ENCODE measurements at places on chromosomes 16 and 17.

GRCh38 chr16:20847550-20847949 lies 41.2 kb downstream of the REXO5 start:
- DNase-seq, result no peak

- no peak for DNase-seq
These were observed 60.5 kb upstream of the CLEC3A start for GRCh38 chr16:77961814-77962213.

GRCh38 chr17:60361889-60362288 lies 30.0 kb downstream of the USP32 start:
- DNase-seq, result no peak

GRCh38 chr16:70694088-70694867 lies 8.4 kb upstream of the MTSS2 start:
- no peak for DNase-seq

DNA sequence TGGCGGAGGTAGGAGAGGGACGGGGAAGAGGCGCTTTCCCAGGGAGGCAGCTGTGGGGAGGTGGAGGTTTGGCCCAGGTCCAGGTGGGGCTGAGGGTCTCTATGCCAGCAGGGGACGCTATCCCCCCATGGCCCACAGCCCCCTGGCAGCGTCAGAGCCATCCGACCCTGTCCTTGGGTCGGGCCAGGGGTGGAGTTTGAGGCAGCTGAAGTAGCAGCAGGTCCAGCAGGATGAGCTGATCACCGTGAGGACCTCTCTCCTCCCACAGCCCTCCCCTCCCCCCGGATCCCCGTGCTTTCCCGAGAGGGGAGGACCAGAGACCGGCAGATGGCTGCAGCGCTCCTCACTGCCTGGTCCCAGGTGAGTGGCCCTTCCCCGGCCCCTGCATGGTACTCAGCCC lies 3.2 kb downstream of the ZNF205 start:
- DNase-seq, result no peak

DNA sequence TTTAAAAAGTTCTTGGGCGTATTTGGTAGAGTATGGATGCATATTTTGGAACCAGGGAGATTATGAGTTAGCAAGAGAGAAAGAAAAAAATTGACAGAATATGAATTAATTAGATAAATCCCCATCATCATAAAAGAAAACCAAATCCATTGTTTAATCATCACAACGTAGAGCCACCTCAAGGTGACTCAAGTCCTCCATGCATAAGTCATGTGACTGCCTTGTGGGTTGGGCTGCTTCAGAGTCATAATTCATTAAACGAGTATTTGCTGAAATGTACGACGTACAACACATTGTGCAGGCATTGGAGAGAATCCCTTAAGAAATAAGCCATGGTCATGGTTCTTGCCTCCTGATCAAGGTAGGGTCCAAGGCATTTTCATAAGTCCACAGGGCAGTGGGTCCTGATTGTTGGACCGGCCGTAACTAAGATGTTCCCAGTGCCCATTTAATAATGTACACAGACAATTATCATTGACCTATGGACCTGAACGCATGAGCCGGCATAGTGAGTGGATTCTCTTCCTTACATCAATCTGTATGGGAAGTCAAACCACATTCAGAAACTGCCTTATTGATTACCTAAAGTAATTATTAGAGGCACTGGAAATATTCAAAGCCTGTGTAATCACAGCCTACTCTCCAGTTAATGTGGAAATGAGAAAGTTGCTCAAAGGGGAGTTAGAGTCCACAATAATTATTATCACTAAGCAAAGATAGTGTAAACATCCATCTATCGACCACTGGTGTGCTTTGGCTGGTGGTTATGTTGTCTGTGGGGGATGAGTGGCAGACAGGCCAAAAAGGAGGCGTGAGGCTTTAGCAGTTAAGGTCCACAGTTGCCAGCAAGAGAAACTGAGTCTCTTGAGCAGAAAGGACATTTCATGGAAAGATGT lies 165.4 kb downstream of the PITPNC1 start:
- no peak for DNase-seq

DNA sequence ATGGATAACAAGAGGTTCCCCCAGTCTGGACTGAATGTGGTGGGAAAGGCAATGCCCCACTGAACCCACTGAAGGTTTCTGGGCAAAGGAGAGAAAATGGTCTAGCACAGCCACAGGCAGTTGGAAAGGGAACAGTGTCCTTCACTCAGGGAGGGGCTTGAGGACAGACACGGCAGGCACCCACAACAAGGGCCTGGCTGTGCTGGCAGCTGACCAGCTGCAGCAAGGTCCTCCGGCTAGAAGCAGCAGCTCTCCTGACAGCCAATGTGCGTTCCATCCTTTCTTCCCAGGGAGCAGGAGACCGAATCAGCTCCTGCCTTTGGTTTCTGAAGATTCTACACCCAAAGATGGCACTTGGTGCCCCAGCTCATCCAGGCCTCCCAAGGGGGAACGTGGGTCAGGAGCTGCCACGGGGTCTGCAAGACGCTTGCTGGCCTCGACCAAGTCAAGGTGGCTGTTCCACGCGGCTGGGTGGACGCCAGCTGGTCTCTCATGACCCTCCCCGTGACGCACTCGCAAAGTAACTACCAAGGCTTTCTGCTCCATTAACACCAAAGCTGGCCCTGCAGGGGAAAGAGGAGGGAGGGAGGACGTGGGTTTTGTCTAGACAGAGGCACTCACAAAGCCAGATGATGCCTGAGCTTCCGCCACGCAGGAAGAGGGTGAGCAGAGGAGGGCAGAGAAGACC lies 11.1 kb downstream of the ABR start:
- DNase-seq, result no peak

- no peak for DNase-seq
These were observed 8.5 kb upstream of the CYTH1 start for GRCh38 chr17:78790552-78790951.

DNA sequence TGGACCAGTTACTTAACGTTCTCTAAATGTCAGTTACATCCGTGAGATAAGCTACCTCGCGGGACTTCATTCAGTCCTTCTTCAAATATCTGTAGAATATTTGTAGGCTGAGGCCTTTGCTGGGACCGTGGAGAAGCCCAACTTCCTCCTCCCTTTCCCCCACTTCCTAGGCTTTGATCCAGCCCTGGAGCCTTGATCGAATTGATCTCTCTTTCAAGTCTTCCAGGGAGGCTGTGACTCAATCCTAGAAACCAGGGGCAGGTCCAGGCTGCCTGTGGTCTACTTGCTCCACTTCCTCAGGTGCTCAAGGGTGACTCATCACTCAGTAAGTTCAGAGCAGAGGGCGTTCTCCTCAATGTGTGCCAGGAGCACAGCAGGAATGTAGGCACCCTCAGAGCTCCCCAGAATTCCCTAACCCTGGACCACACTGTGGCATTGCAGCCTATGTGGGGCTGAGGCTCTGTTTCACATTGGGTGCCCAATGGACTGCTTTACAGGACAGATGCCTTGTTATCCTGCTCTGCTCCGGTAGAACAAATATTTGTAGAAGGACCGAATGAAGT lies 11.2 kb upstream of the CEP20 start:
- no peak for DNase-seq

DNA sequence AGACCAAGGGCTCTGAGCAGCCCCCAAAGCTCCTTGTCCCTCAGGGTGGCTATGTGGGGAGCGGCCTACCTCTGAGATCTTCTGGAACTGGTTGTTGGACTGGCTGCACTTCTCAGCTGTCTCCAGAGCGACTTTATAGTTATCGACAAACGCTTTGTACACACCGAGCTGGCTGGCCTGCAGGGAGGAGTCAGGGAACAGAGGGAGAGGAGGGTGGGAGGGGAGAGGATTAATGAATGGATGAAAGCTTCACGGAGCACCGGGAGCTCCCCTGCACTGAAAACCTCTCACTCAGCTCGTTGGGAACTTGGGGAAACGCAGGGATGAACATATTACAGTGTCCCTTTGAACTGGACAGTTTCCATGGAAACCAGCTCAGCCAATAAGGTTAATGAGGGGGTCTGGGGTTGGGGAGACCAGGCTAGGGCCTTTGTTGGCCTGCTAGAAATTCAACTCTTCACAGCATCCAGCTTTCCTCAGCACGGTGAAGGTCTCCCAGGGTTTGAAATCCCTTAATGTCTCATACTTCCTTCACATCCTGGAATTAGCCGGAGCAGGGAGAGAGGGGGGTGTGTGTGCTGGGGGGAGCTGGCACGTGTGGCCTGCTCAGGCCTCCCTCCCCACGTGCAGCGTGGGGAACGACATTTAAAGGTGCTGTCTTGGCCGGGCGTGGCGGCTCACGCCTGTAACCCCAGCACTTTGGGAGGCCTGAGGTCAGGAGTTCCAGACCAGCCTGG lies 86.7 kb downstream of the TIMM22 start:
- no peak for DNase-seq

- no peak for DNase-seq
These were observed 74.4 kb downstream of the SHISA9 start for GRCh38 chr16:12975766-12976165.

DNA sequence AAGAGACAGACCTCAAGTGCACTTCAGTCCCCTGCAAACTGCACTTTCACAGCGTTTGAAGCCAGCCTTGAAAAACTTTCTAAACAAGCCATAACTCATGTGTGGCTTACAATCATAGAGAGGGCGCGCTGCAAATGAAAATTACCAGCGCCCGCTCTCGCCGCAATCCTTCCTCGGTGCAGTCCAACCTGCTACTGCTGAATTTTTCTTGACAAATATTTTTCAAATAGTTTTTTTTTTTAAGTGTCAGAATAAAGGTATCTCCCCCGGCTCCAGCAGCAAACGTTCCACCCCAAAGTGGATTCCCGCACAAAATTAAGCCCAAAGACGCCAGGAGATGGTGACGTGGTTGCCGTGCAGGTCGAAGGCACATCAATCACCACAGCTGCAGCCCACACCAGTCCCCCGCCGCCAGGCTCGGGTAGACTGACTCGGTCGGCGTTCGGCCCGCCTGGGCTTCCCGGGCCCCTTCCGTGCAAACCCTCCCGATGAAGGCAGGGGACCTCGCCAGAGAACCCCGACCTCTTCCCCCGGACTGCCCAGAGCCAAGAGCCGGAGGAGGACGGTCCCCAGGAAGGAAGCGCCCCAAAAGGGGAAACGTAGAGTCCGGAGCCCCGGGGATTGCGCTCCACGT lies 630 bp downstream of the GRB2 start:
- peak; percentile 31 for DNase-seq

DNA sequence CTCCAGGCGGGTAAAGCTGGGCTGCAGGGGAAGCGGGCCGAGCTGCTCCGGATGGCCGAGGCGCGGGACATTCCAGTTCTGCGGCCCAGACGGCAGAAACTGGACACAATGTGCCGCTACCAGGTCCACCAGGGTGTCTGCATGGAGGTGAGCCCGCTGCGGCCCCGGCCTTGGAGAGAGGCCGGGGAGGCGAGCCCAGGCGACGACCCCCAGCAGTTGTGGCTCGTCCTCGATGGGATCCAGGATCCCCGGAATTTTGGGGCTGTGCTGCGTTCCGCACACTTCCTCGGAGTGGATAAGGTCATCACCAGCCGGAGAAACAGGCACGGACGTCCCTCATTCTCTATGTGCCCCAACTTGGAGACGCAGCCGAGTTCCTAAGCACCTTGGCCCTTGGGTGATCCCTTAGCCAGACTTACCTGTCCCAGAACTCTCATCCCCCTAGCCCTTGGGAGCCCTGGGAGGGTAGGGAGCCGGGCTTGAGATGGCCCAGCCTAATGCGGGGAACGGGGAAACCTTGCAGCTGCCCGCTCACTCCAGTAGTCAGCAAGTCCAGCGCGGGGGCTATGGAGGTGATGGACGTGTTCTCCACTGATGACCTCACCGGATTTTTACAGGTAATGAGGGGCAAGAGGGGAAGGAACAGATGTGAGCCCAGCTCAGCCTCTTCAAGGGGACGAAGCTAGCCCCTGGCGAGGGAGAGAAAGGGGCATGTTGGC lies 806 bp downstream of the MRM1 start:
- DNase-seq, result peak; percentile 11

GRCh38 chr17:4247971-4248388 lies 15.8 kb downstream of the ANKFY1 start:
- DNase-seq, result no peak

DNA sequence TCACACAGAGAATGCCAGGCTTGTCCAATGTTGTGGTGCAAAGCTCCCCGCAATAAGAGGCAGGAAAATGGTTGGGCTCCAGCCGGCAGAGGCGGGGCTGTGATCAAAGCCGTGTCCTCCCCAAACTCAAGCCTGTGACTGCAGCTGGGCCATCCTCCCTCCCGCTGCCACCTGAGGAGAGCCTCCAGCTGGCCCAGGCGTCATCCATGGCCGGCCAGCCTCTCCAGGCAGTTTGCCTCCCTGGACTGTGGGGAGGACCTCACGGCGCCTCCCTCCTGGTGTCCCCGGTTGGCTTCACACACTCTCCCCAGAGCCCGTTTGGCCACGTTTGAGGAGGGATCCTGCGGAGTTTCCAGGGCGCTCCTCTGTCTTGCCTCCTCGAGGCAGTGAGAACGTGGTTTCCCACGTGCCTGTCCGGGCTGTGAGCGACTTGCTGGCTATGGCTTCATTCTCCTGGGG lies 134.1 kb downstream of the IRF8 start:
- DNase-seq, result no peak

- no peak for DNase-seq
These were observed 5.9 kb downstream of the TEX2 start for GRCh38 chr17:64256913-64257807.

- no peak for DNase-seq
These were observed 28.2 kb upstream of the PSMD7 start for GRCh38 chr16:74268372-74268782.

- no peak for DNase-seq
These were observed 14.0 kb downstream of the ABCC1 start for GRCh38 chr16:15963307-15963910.

GRCh38 chr16:9097266-9098219 lies 6.1 kb downstream of the HAPSTR1 start:
- DNase-seq, result no peak

DNA sequence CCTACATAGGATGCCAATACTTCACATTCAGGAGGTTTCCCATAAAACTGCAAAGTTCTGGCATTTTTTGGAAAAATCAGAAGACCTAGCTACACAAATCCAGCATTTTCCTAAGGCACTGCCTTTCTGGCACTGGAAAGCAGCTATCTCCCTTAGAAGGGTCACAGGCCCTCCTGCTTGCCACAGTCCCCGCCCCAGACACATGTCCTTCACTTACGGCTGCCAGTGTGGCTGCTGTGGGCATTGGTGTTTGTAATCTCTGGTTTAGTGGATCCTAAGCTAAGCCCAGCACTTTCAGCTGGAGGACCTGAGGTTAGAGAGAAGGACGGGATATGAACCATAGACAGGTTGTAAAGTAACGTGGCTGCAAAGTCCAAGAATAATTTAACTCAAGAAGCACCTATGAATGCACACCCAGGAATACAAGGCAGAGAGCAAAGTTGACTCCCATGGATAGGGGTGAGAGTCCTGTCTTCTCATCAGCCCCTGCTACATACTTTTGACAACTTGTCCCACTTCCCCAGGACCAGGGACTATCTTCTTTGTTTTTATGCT lies 100.0 kb downstream of the XYLT1 start:
- peak; percentile 55 for DNase-seq
